ENCODE measurements at places on chromosomes 1 and 21.

- peak; percentile 99 for DNase-seq
Observed at GRCh38 chr1:41418857-41419583, 57.8 kb downstream of the FOXO6 start.

DNA sequence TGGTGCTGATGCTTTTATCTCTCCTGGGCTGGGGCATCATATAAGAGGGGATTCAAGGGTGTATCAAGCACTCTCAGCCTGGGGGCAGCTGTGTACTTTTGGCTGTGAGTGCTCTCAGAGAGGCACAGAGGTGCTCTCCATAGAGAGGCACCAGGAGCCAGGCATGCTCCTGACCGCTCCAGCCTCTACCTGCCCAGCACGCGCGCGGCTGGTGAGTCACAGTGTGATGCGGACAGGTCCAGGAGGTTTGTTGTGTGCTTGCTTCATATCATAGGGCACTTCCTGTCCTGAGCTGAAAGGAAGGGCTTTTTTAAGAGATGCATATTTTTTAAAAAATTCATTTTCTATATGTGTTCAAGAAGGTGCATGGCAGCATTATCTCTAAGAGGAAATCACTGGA lies 93.6 kb upstream of the BCAR3 start:
- no peak for DNase-seq

DNA sequence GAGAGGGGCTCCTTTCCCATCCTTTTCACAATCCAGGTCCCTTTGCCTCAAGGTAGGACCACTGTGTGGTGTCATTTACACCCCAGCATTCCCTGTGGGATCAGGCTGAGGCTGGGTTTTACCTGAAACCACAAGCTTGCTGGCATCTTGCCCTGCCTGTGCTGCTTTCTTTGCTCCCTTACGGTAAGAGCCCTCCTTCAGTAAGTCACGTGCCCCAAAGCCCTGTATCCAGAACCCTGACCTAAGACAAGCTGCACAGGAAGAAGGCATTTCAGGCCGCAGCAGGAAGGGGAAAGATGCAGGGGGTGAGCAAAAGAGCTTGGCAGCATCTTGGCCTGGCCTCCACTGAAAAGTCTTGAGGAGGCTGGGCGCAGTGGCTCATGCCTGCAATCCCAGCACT lies 58.4 kb downstream of the KLHDC7A start:
- no peak for DNase-seq

DNA sequence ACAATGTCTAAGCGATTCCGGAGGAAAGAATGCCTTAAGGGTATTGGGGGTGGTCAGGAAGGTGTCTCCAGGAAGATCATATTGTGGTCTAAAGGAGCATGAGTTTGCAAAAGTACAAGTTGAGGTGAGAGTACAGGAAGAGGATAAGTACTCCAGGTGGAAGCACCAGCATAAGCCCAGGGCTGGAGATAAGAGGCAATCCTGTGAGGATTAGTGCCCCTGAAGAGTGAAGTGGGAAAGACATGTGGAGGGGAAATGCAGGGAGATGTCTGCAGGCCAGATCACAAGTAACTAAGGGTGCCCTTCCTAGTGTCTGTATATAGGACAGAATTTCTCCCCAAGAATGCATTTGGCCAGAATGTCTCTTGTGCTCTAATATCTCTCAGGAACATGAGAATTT lies 188.3 kb upstream of the DPT start:
- DNase-seq, result no peak

GRCh38 chr1:64515427-64515826 lies 45.5 kb downstream of the CACHD1 start:
- no peak for DNase-seq

DNA sequence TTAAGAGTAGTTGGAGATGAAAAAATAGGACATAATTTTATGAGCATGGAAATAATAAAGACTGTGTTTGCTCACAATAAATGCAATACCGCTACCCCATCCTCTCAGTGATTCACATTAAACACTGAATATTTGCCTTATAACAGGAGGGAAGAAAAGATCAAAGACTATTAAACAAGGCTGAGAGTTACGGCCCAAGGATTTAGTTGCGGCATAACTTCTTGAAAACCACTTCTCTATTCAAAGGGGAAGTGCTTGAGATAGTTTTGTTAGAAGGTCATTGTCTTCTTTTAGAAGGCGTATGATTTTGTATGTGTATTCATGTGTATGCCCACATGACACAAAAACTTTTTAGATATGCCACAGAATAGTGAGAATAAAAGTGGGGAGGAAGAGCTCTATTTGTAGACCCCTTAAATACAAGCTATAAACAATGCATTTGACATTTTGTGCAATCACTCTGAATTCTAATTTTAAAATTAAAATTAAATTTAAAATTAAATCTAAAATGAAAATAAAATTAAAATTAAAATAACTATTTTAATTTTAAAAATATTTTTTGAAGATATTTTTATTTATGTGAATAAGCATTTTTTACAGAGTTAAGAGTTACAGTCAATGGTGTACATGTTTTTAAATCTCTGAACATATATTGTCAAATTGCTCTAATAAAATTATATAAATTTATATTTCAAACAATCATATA lies 986.6 kb upstream of the ADAMTS5 start:
- DNase-seq, result no peak

- DNase-seq, result no peak
Observed at GRCh38 chr1:211928993-211929637, 98.6 kb upstream of the LPGAT1 start.

- DNase-seq, result no peak
Observed at GRCh38 chr1:220483700-220484099, 44.2 kb upstream of the MARK1 start.

DNA sequence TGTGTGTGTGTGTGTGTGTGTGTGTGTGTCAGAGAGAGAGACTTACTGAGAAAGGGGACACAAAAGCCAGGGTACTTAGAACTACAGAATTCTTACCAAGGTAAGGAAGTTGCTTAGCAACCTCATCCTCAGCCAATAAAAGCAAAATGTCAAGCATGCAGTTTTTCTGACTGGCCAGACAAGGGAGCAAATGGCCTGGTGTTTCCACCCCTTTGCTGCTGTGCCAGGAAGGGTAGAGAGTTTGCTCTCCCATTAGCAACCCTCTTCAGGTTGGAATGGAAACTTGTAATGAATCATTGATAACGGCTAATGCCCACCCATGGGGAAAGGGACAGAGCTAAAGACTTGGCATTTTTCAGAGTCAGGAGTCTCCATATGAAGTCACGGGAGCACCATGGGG lies 10.6 kb downstream of the RXRG start:
- no peak for DNase-seq

DNA sequence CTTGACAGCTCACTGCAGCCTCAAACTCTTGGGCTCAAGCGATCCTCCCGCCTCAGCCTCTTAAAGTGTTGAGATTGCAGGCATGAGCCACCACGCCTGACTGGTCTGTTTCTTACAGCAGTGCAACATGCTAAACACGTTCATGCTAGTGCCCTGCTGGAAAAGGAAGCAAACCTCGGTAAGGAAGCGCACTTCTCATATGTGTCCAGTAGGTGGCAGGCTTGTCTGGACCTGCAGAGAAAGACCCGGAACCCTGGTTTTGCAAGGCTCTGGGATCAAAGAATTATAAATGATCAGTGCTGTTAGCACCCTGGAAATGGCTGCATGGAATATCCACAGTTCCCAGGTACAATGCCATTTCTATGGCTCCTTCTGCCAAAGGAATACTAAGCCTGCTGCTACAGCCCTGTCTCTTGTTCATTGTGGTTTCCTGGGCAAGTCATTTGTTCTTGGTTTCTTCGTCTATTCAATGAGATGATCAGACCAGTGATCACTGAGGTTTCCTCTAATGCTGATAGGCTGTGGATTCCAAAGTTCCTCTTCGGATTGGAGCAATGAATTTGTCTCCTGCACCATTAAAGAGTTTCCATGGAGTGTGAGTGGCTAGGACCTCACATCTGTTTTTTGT lies 15.9 kb downstream of the RNU5D-1 start:
- DNase-seq, result no peak

- DNase-seq, result no peak
Observed at GRCh38 chr1:27600498-27601175, 3.3 kb downstream of the AHDC1 start.

GRCh38 chr1:10398278-10398733 lies 558 bp upstream of the PGD start:
- DNase-seq, result no peak

GRCh38 chr1:63914241-63914640 lies 140.4 kb downstream of the ROR1 start:
- no peak for DNase-seq

GRCh38 chr21:38474124-38474523 lies 24.2 kb downstream of the ERG start:
- DNase-seq, result no peak

GRCh38 chr1:52677076-52677806 lies 20.9 kb downstream of the COA7 start:
- no peak for DNase-seq

DNA sequence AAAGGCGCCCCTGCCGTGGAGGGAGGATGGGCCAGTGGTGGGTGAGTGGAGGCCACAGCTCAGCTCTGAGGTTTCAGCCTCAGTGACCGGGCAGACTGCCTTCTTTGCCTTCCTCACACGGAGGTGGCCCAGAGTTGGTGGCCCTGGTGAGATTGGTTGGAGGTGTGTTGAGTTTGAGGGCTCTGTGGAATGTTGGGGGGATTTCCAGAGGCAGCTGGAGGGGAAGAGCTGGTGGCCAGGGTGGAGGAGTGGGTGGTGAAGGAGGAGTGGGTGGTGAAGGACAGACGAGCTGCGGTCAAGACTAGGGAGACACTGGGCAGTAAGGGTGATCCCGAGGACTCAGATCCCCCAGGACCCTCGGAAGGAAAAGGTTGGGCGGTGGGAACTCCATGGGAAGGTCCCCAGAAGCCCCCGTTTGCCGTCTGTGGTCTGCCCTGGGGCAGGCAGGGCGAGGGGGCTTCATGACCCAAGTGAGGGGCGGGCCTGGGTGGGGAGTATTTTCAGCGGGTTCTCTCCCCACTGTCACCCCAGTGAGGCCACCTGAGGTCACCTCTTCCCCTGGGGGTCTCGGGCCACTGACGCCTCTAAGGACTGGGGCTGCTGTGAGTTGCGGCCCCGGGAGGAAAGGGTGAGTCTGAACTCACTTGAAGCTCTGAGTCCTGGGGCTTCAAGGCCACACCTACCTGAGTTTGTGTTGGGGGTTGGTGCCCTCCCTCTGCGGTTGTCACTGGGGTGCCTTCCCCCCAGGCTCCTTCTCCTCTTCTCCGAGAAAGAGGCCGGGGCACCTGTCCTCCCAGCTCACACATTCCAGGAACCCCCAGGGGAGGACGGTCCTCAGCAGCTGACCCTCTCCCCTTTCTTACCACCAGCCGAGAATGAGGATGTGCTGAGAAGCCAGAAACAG lies 22.7 kb upstream of the PIK3CD start:
- no peak for DNase-seq

DNA sequence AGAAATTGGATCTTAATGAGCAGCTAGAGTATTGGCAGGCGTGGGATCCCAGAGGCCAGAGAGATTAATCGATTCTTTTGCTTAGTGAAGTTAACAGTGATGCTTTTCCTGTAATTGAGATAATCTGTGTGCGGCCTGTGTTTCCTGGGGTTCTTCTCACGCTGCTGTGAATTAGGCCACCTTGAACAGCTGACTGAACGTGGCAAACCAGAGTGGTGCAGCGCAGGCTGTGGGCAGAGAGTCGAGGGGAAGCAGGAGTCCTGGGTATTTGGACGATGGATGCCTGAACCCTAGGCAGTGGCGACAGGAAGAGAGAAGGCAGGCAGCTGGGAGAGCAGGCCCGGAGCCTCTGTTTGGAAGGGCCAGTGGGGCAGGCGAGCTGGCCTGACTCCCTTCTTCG lies 51.7 kb downstream of the RYR2 start:
- no peak for DNase-seq

DNA sequence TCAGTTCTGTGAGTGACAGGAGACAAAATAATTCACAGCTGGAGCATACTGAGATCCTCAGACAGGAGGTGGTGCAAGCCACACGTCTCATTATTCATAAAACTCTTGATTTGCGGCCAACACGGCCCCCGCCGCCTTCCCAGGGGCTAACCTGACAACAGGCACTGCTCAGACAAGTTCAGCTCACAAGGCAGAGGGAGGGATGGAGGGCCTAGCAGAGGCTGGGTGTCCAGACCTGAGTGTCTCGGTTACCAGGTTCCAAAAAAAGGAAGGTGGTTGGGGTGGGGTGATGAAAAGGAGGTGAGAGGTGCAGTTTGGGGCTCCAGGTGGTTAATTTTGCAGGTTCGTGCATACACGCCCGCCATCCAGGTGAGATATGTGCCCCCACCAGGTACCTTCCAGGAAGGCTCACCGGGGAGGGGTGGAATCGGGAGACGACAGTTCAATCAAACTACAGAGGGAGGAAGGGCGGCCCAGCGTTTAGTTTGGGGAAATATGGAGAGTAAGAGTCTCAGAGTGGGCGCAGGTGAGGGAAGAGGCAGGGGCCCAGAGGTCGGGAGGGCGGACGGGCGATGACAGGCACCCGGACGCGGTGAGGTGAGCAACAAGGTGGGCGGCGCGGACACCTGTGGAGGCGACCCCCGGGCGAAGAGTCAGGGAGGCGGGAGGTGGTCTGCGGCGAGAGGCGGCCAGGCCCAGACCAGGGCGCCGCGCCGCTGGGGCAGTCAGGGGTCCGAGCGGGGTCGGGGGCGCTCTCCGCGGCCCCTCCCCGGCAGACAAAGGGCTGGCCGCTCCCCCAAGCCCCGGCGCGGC lies 629 bp downstream of the CTNNBIP1 start:
- no peak for DNase-seq

DNA sequence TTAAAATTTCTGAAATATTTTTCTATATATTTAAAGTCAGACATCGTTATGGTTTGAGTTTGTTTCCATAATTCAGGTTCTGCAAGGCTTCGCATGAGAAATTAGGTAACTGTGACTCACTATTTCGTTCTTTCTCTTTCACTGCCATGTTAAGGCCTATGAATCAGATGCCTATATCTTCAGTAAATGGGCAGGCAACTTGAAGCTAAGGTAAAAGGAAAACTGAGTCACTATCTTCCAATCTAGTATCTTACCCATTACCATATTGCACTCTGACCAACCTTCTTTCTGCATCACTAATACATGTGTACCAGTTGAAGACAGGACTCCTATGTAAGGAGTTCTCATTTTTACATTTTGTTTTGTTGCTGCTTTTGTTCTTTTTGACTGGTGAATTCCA lies 37.8 kb downstream of the PYHIN1 start:
- DNase-seq, result no peak

GRCh38 chr21:37552496-37553029 lies 186.0 kb downstream of the DYRK1A start:
- no peak for DNase-seq

DNA sequence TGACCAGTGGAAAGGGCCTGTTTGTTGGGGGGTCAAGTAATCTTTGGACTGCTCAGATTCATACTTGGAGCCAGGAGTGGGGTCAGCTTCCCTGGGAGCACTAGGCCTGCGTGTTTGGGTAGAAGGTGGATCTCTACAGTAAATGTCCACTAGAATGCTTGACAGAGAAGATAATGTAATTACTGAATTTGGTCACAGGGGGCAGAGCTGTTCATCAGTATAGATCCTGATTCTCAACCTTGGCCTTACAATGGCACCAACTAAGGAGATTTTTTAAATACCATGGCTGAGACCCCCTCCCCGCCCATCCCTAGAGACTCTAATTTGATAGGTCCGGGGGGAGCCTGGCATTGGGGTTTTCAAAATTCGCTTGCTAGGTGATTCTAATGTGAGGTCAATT lies 217.5 kb upstream of the PLXNA2 start:
- no peak for DNase-seq
